ENCODE measurements at places on chromosomes 7 and 10.

DNA sequence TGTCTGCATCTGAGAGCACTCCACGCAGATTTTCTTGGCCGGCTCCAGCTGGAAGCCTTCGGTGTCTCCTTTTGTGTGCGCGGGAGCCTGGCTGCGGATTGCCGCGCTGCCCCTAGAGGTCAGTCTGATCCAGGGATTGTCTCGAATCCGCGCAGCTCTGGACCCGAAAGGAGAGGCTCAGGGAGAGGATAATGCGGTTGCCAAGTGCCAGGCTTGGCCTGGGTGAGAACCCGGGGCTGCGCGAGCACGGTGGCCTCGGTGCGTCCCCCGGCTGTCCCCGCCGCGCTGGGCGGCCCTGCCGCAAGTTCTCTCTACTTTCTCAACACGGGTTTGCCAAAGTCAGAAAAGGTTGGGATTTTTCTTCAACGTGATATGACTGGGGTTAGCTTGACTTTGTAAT lies 140.9 kb downstream of the ADCYAP1R1 start:
- DNase-seq: peak; percentile 70

- DNase-seq: peak; percentile 69
Measured at GRCh38 chr10:118723466-118723865, 31.3 kb downstream of the CACUL1 start.

GRCh38 chr7:101378751-101379174 lies 16.1 kb downstream of the COL26A1 start:
- DNase-seq: peak; percentile 47

GRCh38 chr10:102375867-102376266 lies 19.6 kb upstream of the NFKB2 start:
- no peak for DNase-seq

- DNase-seq: peak; percentile 28
Measured at GRCh38 chr10:97333601-97334369, 744 bp downstream of the FRAT2 start.

GRCh38 chr10:15453926-15454325 lies 82.8 kb upstream of the FAM171A1 start:
- no peak for DNase-seq

GRCh38 chr10:131424053-131424452 lies 112.5 kb upstream of the TCERG1L start:
- no peak for DNase-seq

GRCh38 chr7:127665922-127666321 lies 13.9 kb downstream of the SND1 start:
- no peak for DNase-seq

DNA sequence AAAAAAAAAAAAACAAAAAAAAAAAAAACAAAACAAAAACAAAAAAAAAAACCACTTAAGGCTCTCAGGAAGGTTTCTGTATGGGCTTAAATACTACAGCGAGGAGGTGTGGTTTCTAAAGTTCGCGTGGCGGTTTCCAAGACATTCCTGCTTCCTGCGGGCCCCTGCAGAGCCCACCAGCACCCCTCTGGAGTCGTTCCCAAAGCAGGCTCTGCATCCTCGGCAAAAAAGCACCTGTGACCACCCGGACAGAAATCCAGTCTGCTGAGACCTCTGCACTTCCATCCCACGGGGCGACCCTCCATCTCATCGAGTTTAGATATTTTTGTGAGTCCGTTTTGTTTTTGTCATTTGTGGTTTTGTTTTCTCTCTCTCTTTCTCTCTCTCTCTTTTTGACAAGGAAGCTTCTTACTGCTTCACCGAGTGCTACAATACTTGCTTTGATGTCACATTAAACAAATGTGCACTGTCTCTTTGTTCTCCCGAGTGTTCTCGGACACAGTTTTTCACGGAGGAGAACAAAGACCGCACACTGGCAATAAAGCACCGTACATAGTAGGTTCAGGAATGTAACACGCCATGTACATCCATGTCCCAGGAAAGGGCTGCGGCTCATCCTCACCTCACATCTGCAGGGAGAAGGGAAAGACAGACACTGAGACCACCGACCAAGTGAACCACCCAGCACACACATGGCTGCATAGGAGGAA lies 21.5 kb downstream of the PDGFA start:
- DNase-seq: no peak

DNA sequence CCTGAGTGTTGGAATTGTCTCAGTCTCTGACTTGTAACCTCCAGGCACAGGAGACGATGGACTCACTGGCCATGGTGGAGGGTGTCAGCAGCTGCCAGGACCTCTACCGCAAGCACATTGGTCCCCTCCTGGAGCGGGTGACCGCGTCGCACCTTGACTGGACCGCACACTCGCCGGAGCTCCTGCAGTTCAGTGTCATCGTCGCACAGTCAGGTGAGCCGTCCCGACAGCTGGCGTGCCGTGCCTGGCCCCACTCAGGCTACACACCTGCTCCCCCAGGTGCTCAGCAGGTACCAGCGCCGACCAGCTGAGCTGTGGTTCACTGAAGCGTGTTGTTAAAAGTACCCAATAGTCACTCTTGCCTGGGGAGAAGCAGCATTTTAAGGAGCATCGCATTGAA lies 36.7 kb upstream of the PRKAR1B start:
- DNase-seq: no peak

DNA sequence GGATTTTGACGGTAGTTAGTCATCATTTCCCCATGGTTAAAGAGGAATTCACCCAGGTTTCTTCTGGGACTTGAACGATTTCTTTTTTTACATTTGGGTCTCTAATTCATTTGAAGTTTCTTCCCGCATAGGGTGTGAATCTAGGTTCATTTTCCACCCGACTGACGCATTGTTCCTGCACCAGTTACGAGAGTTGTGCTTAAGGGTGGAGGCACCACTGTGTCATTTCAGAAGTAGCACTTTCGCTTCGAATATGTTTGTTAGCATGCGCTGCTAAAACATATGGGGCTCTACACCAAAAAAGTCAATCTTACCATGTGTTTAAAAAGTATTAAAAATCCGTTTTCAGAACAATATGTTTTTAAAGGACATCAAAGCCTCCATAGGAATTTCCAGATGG lies 140.3 kb downstream of the VIPR2 start:
- DNase-seq: no peak

DNA sequence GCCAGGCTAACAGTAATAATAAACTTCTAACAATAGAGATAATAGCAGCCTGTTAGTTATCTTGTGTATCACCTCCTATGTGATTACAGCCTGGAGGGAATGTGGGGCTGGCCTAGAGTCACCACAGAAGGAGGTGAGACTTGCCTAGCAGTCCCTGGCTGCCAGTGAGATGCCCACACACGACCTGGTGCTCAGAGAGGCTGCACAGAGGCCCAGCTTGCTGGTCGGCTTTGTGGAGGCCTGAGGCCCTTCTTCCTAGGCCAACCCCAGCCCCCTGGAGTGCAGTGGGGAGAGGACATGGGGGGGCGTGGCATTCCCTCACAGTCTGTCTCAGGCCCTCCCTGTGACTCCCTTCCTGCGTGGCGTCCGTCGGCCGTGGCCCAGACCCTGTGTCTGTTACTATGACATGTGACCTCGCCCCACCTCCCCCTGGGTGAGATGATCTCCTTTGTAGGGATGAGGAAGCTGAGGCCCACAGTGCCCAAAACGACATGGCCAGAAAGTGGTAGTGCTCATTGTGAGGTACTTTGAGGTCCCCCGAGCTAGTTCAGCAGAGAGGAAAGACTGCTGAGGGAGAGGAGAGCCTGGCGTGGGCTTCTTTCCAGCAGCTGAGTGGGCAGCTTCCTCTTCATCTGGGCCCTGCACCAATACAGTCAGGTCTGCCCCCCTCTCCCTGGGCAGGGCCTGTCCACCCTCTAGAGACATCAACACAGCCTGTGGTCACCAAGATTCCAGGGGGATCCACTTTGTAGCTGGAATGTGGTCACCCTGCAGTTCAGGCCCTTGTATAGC lies 29.7 kb downstream of the UNC5B start:
- peak; percentile 75 for DNase-seq

DNA sequence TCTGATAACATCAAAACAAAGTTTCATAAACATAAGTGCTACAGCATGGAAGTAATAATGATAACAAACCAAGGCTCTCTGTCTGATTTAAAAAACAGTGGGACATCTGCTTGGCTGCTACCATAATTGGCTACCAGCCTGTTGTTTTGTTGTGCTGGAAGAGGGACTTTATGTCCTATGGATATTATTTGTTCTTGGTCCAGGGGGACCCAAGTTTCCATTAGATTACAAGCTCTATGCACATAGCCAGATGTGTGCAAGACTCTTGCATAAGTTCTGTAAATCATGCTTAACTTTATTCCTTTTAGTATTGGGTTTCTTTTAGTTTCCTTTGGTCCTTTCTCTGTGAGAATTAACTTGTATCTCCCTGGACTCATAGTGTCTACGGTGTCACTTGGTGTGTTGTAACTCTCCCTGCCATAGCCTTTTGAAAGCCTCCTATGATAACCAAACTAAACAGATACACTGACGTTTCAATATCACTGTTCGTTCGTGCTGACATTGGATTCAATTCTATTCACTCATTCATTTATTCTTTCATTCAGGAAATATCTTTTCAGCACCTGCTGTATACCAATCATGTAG lies 41.4 kb upstream of the CD36 start:
- no peak for DNase-seq

DNA sequence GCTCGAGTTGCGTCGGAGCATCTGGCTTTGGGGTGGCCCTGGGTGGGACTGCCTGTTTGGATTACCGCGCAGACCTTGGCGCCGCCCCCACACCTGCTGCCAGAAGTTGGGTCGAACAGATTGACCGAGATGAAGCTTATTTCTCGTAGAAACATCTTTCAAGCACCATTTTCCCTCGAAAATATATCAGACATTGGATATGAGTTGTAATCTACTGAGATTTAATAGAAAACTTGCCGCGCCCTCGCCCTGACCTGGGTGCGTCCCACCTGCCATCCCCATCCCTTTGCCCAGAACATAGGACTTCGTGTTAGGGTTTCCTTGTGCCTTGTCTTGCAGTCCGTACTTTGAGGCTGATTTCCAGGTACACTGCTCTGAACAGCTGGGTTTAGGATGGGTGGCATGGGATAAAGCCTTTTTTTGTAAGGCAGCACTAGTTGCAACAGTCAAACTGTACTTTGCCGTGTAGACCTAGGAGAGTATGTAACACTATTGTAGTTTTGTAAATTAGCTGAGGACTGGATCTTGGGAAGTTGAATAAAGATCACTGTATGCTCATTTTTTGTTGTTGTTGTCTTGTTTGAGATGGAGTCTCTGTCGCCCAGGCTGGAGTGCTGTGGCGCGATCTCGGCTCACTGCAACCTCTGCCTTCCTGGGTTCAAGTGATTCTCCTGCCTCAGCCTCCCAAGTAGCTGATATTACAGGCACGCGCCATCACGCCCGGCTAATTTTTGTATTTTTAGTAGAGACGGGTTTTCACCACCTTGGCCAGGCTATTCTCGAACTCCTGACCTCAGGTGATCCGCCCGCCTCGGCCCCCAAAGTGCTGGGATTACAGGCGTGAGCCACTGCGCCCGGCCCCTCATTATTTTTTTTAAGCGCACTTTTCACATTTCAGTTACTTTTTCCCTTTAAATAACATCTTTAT lies 978 bp downstream of the OGDH start:
- DNase-seq: no peak

DNA sequence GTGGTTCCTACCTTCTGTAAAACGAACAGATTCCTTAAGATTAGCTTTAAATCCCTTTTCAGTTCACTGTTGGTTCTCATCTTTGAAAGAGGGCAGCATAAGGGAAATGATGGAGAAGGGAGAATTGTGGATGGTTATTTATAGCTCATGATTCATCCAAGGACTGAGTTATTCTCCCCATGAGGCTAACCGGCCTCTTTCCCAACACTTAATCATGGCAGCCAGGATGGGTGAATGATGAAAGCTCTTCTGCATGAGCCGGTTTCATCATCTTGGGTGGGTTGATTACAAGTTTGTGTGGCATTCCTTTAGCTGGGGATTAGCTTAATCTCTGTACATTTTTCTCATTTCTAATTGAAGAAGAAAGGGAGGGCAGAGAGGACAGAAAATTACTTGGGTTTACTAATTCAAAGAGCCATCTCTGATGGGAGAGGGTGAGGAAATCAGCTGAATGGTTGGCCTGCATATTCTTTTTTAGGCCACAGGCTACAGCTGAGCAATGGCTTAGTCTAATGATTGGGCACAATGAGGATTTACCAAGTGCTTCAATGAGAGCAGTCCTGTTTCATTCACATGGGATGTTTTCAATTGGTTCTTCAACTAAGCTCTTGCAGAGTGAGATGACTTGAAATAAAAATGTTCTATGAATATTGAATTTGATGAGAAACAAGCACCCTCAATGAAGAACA lies 250.0 kb downstream of the BMPER start:
- DNase-seq: peak; percentile 92

DNA sequence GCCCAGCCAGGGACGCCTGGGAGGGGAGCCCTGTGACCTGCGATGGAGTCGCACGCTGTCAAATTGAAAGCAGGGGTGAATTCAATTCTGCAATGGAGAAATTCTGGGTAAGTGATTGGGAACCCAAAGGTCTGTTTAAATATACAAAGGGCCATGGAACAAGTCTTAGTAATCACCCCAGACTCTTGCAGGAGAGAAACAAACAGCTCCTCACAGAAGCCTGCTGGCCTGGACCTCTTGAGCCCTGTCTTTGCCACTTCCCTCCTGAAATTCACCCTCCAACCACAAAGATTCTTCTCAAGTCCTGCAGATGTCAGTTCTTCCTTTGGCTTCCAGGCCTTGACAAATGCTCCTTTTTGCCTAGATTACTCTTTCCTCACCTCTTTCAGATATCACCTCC lies 97.3 kb downstream of the GLI3 start:
- DNase-seq: no peak

DNA sequence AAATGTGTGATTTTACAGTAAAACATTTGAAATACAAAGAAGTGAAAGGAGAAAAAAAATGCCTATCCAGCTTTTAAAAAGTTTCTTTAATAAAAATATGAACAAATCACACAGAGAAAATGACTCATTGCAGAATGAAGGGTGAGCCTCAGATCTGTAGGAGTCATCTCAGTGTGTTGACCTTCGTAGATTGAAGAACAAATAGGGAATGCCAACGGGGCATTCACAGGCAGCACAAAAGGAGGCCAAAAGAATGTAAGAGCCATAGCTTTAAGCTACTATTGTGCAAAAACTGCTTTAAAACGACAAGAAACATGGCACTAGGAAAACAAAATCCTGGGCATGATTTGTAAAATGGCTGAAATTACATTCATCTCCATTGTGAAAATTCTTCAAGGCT lies 782.7 kb upstream of the CELF2 start:
- DNase-seq: no peak

DNA sequence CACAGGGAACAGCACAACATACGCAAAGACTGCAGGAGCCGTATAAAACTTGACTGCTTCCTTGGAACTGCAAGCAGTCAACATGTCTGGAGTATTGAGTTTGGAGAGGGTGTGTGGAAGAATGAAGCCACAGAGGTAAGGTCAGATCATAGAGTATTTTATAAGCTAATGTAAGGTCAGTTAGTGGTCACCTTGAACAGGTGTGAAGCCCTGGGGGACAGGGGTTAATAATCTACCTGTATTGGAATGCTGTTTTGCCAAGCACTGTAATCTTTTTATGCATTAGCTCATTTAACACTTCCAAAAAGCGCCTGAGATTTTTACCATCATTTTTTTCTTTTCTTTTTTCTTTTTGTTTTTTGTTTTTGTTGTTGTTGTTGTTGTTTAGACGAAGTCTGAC lies 23.1 kb downstream of the PLAU start:
- no peak for DNase-seq
